Hippocampal formation (tissue), 2 donors: ENCODE measurements at places on chromosomes 5 and 9.

GRCh38 chr9:18208166-18209059, 265.5 kb upstream of the ADAMTSL1 start:
- no peak for DNase-seq

- DNase-seq = no peak
Measured at GRCh38 chr9:127263237-127263636, 1.3 kb upstream of the GARNL3 start.

- DNase-seq = no peak
Measured at GRCh38 chr9:108244686-108245085, 611.1 kb downstream of the ACTL7B start.

GRCh38 chr5:67165526-67166459, 30.8 kb downstream of the CD180 start:
- DNase-seq = peak; percentile 73

GRCh38 chr5:2286250-2286649, 403.5 kb upstream of the IRX4 start:
- no peak for DNase-seq

DNA sequence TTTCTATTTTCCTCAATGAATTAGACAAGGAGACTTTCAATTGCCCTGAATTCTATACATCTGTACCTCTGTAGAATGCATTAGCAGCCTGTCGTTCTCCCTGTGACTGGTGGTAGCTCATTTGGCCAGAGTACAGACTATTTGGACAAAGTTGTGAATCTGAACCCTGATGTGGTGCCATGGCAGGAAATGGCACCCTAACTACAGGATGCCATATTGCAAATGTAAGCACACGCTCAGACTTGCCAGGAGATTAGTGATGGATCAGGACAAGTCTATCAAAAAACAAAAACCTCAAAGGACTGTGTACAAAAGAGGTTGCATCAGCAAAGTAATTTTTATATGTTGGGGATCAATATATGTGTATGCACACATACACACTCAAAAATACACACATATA, 58.3 kb downstream of the SVEP1 start:
- DNase-seq = no peak

DNA sequence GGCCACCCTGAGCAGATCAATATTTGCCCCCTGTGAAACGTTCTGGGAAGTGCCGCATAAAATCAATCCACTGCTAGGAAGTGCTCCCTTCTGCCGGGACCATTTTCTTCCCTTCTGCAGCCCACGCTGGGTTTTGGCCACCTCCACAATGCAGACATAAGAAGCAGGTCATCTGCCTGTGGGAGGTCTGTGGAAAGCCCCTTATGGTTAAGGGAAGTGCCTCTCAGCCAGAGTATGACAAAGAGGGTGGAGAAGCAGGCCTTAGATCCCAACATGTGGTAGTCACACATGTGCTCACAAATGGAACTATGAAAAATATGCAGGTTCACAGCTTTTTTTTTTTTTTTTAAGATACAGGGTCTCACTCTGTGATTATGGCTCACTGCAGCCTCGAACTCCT, 82.8 kb downstream of the SLC1A3 start:
- no peak for DNase-seq

- DNase-seq = no peak
Measured at GRCh38 chr9:70291446-70291845, 32.7 kb downstream of the SMC5 start.

- DNase-seq = no peak
Measured at GRCh38 chr9:128164307-128164885, 4.3 kb downstream of the BBLN start.

DNA sequence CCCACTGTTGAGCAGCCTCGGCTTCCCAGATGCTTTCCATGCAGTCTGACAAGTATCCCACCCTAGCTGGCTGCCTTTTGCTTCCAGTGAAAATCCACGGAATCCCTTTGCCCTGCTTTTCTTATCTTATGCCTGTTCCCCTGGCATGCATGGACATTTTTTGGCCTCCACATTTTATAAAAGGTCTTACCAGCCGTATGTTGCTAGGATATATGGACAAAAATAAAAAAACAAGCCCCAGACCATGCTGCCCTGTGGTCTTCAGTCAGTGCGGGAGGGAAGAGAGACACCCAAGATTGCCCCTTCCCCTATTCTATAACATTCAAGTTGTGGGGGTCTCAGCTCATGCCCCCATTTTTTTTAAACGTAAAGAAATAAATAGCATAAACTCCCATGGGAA, 129.6 kb downstream of the COL23A1 start:
- DNase-seq = no peak

- DNase-seq = no peak
Measured at GRCh38 chr5:173324115-173325001, 3.9 kb downstream of the STC2 start.

- peak; percentile 69 for DNase-seq
Measured at GRCh38 chr5:15499528-15500324, at the start of gene FBXL7. Gene FBXL7, plus strand, starts transcription at chr5:15500180.

DNA sequence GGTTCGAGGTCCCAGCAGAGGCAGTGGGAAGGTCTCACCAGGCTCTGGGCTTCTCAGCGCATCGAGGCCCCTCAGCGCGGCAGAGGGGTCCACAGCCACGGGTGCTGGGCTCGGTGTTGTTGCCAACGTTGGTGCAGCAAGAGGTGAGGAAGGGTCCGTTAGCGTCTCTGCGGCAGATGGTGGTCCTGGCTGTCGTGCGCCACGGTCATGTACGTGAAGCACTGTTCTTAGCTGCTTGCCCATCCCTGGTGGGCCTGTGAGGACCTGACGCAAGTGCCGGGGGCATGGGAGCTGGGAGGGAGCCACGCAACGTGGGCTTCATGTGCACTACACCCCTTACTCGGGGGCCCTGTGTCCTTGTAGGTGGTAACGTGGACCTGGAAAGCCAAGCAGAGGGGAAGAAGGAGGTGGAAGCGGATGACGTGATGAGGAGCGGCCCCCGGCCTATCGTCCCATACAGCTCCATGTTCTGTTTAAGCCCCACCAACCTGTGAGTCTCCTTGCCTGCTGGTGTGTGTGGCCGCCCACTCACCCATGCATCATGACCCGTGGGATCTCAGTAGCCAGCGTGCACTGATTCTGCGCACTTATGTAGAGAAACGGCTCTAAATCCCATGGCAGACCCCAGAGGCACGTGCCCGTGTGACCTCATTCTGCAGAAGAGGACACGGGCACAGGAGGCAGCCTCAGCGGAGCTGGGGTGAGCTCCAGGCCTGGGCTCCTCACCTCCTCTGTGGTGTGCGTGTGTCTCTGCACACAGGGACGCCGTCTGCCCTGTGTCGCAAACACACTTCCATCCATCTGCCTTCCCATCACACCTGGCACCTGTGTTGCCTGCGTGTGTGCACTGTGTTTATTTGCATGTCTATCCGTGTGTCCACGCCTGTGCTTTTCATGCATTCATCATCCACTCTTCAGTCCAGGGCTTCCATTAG, 166.1 kb downstream of the CACNA1B start:
- no peak for DNase-seq

DNA sequence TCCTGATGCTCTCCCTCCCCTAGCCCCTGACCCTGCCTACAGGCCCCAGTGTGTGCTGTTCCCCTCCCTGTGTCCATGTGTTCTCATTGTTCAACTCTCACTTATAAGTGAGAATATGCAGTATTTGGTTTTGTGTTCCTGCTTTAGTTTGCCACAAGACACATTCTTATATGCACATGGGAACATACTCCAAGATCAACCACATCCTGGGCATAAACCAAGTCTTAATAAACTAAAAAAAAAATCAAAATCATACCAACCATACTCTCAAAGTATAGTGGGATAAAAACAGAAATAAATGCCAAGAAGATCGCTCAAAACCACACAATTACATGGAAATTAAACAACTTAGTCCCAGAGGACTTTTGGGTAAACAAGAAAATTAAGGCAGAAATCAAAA, 11.2 kb upstream of the ZCCHC9 start:
- no peak for DNase-seq

DNA sequence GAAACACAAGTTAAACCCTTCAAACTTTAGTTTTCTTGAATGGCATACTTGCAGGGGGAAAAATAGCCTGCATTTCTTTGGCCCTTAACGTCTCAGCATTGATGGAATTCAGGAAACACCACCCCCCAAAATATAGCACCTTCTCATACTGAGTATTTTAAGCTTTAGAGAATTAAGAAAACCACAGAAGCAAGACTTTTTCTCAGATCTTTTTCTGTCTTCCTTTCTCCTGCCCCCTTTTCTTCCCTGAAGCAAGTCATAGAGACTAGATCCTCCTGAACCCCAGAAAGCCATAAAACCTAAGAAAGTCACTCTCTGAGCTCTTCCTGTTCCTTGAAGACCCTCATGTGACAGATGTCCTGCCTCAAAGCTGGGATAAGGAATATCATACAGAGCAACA, 1069.9 kb downstream of the EFNA5 start:
- DNase-seq = no peak

- DNase-seq = no peak
Measured at GRCh38 chr9:33446946-33447798, at the start of gene AQP3. Gene AQP3, minus strand, starts transcription at chr9:33447593. Its CDS starts 63 bp downstream, at chr9:33447530.

- peak; percentile 32 for DNase-seq
Measured at GRCh38 chr5:112551419-112552032, 132.4 kb upstream of the EPB41L4A start.

GRCh38 chr5:147044572-147045273, 166.2 kb upstream of the PPP2R2B start:
- no peak for DNase-seq

DNA sequence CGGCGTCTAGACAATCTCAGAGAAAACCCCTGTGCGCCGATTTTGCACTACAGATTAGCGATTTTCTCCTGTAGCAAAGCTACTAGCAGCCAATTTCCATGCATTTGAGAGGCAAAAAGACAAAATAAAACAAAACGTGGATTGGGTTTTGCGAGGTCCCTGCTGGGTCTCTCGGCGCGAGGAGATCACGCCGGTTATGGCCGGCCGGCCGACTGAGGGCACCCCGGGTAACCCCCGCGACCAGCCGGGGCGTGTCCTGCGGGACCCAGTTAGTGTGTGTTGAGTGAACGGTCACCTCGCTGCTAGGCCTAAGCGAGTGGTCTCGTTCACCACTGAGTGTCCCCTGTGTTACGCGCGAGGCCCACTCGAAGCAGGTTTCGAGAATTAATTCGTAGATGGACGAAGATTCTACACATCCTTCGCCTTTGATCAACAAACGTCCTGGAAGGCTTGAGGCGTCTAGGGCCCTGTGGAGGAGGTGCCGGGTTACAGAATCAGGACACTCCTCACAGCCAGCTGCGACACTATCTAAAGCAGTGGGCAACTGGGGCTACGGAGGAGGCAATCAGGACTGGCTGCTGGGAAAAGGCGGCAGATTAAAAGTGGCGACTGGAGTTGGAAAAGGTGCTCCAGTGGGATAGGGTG, 764 bp upstream of the VDAC1 start:
- peak; percentile 18 for DNase-seq
